Esophagus squamous epithelium (tissue), 5 donors: ENCODE measurements at places on chromosomes 11 and 22.

GRCh38 chr22:42780070-42780540, 59.4 kb upstream of the A4GALT start:
- DNase-seq: no peak

GRCh38 chr11:16813126-16813525, 74.7 kb downstream of the C11orf58 start:
- no peak for DNase-seq

- no peak for DNase-seq
Observed at GRCh38 chr22:32380991-32381390, 23.3 kb downstream of the RFPL3 start.

DNA sequence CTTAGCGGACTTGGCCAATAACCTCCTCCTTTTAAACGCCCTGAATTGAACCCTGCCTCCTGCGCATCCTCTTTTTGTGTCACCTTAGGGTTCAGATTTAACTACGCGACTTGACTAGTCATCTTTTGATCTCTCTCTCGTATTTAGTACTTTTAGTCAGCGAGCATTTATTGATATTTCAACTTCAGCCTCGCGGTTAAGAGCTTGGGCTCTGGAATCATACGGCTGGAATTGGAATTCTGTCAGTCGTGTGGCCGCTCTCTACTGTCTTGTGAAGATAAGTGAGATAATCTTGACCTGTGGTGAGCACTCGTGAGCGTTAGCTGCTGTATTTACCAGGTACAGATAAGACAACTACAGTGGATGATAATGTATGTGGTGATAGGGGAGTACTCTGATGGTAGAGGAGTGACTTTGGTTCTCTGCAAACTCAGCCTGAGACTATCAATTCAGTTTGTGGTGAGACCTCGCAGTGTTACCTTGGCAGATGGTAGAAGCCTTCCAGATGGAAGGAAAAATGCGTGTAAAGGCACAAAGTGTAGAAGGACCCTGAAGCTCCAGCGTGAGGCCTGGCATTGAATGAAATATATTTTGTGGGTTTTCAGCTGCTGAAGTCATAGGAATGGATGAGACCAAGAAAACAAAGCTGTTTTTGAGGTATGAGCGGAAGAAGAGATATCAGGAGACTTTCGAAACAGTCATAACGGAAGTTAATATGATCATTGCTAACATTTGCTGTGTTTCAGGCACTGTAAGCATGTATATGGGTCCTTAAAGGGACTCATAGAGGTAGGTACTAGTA, 682 bp downstream of the ATM start:
- no peak for DNase-seq

- DNase-seq: no peak
Observed at GRCh38 chr11:134542401-134543165, 130.5 kb upstream of the B3GAT1 start.

DNA sequence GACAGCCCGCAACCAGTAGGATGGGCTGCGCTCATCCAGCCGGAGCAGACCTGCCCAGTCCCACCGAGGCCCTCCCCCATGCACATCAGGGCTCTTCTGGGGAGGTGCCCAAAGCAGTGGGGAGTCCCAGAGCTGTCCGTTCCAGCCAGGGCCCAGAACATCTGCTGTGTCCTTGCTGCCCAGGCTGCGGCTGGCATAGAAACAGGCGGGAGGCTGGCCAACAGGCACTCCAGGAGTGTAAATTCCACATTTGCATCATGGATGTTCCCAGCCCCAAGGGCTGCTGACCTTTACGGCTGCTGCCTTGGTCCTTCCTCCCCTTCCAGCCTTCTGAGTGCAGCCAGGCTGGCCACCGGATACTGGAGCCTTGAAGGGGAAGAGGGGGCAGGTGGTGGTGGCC, 30.0 kb upstream of the SYT7 start:
- DNase-seq: no peak

GRCh38 chr11:19435306-19435989, 194.7 kb upstream of the E2F8 start:
- no peak for DNase-seq

- no peak for DNase-seq
Observed at GRCh38 chr11:15897211-15897960, 459.0 kb downstream of the SOX6 start.

DNA sequence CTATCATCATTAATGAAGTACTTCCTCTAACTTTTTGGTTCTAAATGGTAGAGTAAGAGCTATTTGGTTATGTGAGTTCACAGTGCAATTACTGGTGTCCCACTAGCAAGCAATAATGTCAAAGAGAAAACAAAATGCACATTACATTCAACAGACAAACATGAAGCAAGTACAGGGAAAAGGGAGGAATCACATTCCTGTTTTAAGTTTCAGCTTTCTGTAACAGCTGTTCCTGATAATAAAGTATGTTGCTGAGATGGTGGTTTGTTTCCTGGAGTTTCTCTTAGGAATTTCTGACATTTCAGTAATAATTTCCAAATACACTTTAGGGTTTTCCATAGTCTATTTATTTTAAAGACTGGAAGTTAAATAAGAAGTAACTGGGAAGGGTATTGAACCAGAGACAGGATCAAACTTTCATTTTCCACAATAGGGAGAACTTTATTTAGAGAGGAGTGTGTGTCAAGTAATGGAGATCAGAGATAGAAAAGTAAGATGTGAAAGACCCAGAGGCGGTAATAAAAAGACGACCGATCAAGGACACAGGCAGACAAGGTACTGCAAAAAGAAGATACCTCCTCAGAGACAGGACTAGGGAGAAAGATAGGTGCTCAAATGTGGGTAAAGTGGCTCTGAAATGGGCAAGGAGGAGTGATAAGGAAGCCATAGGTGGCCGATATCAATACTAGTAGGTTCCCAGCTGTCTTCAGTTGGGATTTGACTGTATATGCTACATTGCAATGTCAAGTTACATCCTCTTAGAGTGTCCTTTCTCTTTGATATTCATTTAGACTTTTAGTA, 20.8 kb upstream of the CLNS1A start:
- DNase-seq: no peak

GRCh38 chr11:10331548-10332289, 26.8 kb downstream of the ADM start:
- no peak for DNase-seq

DNA sequence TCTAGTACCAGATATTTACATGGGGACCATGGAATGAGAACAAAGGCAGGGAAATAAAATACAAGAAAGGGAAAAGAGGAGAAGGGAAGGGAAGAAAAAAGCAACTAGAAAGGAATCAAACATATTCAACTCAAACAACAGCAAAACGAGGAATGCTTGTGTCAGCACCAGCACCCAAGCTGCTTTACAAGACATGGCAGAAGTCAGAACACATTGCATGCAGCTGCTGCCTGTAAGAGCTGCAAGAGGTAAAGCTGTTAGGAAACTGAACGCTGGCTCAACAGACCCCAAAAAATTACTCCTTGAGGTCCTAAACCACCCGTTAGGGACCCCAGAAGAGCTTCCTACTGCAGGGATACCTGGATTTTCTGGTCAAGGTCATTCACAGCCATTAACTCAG, 296.9 kb downstream of the OPCML start:
- no peak for DNase-seq

DNA sequence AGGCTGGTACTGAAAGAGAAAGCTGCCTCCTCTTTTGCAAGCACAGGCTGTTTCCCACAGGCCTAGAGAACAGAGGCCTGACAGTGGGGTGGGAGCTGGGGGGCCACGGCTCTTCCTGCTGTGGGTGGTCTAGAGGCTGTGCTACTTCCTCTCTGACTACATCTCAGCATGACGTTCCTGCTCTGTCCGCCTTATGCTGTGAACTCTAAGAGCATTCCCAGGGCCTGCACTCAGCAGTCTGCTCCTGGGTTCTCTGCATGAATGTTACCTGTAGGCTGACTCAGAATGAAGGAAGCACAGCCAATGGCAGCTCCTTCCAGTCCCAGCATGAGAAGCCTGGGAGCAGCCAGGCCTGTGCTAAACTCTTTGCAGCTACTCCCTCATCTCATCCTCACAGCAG, 534.3 kb downstream of the NTM start:
- no peak for DNase-seq

DNA sequence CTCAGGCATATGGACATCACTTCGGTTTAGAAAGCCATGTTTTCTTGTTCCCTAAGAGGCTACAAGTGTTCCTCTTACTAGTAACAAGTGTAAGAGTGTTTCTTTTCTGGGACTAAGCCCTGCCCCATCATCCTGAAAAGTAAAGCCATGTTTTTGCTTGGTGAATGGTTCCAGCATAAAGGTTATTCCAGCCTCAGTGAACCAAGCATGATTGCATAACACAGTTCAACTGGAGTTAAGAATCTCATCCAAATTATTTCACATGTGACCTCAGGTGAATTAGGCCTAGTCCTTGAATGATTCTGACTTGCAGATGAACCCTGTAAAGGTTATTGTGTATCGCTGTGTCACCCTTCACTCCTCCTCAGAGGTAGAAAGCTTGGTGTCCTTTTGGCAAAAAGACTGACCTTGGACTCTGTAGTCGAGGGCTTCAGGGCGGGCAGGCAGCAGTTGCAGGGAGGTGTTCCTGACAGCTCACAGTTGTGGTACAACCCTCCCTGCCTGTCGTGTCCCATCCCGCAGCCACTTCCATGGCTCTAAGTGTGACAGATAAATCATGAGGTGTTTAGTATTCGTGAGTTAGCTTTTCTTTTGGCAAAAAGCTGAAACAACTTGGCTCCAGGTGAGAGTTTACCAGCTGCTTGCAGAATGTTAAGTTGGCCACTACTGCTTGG, 321.8 kb downstream of the CADM1 start:
- DNase-seq: no peak

DNA sequence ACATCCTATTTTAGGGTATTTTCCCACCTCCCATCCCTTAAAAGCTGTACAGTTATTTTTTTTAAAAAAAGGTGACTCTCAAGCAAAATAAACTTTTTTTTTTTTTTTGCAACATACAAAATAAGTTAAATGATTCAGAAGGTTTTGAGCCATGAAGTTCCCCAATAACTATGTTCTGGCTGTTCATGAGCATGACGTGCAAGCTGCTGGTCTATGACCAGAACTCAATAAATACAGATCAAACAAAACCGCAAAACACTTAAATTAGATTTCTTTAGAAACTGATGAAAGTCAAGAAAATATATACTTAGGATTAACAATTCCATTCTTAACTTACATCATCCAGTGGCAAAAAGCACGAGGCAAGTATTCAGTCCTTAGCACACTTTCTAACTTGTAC, 24.1 kb upstream of the CLNS1A start:
- DNase-seq: no peak

- no peak for DNase-seq
Observed at GRCh38 chr22:19525116-19525660, 978 bp upstream of the CLDN5 start.

DNA sequence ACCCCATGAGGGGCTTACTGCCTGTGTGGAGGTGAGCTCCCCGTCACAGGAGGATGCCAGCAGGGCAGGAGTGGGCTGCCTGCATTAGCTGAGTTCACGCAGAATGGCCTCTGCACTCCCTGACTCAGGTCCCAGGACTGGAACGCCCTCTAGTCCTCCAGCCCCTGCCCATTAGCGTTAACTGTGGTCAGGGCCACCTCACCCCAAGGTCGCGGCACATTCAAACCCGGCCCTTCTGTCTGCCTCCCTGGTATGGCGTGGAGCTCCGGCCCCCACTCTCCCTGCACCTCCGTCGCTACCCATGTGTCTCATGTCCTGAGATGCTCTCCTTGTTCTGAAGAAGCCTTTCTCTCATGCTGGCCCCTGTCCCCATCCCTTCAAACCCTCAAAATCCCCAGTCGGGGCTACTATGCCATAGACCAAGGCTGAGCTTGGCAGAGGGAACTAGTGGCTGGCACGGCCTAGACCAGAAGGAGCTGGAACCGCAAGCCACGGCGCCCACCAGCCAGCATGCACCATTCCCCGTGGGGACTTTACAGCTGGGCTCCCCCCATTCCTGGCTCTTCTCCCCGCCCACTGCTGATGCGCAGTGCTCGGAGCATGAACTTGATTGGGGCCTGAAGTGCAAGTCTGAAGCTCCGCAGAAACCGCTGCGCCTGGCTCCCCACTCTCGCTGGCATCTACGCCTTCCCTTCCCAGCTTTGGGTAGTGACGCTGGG, 79.5 kb upstream of the RTL6 start:
- no peak for DNase-seq

DNA sequence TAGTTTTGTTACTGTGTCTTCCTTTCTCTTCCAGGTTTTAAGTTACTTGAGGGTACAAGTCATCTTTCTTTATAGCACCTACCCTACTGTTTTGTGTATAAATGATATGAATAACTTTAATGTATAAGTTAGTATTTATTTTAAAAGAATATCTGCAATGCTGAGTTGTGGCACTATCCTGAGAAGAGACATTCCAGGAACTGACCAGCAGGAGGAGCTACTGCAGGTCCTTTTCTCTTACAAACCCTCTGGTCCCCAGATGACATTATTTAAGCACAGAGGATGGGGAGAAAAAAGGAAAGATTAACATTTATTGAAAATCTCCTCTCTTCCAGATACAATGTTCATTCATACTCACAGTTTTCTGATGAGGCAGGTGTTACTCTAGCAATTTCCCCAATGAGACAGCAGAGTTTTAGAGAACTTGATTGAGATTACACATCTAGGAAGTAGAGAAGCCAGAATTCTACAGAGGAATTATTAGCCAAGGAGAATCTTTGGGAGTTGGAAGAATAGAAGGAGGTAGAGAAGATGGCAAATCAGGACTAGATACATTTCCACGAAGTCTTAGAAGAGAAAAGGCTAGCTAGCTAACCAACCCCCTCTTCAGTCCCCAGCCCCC, 541.2 kb upstream of the API5 start:
- DNase-seq: no peak

DNA sequence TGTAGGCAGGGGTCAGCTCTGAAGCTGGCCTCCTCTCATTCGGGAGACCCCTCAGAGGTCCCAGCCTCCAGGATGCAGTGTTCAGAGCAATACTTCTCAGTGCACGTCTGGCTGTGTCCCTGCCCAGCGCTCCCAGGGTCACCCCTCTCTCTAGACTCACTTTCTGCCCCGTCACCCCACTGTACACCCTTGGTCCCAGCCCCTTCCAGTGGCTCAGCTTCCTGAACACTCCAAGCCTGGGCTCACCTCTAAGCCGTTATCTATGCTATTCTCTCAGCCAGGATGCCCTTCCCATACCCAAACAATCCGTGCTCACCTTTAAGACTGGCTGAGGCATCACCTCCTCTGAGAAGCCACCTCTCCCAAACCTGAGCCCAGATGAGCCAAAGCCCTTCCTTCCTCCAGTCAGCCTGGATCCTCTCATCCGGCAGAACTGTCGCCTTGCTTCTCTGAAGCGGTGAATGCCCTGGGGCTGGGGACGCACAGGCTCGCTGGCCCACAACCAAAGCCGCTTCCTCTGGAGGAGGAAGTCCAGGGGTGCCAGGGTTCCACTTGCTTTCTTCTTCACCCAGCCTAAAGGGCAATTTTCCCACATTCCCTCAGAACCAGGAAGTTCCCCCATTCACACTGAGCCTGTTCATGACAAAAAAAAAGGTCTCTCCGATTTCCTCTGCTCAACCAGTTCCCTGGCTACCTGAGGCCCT, 13.7 kb upstream of the CDKN1C start:
- DNase-seq: no peak
